ENCODE measurements at places on chromosomes 16 and 17. TPM values are rescaled to one million over a fixed set of nuclear protein-coding genes. Genes with fewer than 3 reads are reported as not detected.

The IL17C gene
- not detected for total RNA-seq

The KCNG4 gene
- not detected for total RNA-seq

The SLC52A1 gene
- total RNA-seq: 0.40 TPM

The FCSK gene
- total RNA-seq: 17.3 TPM

The SPOP gene
- 49.5 TPM for total RNA-seq

DNA sequence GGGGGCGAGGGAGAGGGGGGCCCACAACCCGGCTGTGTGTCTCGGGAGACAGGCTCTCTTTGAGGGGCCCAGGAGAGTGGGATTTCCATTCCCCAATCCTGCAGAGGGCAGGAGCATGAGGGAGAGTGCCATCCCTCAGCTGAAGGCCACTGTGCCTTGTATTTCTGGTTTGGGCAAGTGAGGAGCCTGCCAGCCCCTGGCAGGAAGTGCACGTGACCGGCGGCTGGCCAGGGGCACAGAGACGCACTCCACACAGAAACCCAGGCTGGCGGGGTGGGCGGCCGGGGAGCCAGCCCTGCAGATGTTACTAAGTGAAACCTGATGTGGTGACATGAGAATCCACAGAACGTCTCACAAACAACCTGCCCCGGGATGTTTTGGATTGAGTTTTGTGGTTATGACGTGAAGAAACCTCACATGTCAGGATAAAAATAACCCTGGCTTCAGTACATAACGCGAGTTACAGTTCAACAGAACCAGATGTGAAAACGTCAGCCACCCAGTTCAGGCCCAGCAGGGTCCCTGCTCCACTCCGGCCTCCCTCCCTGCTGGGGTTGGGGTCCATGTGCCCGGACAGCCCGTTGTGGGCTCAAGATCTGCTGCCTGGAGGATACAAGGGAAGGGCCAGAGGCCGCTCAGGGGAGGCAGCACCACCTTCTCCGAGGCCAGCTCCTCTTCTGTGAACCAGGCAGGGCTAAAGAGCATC, 51.7 kb upstream of the MTSS2 start:
- peak; percentile 91 for DNase-seq

- no peak for DNase-seq
Observed at GRCh38 chr16:61654962-61655361, 381.3 kb downstream of the CDH8 start.

DNA sequence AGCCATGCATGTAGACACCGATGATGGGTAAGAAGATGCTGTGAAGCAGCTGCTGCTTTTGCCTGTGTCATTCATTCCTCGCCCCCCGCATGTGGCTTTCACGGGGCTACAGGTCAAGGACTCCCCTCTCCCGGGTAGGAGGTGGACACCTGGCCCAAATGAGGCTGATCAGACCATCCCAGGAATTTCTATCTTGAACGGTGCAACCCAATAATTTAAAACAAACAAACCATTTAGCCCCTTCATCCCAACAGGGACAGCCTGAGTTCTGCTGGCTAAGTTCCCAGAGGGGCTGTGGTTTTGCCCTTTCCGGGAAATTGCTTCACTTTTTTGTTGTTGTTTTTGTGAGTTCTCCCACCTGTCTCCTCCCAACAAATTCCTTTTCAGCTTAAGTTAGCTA, 137.7 kb upstream of the CDH5 start:
- DNase-seq: no peak

- no peak for DNase-seq
Observed at GRCh38 chr16:1713331-1713730, 7.3 kb downstream of the MAPK8IP3 start.

DNA sequence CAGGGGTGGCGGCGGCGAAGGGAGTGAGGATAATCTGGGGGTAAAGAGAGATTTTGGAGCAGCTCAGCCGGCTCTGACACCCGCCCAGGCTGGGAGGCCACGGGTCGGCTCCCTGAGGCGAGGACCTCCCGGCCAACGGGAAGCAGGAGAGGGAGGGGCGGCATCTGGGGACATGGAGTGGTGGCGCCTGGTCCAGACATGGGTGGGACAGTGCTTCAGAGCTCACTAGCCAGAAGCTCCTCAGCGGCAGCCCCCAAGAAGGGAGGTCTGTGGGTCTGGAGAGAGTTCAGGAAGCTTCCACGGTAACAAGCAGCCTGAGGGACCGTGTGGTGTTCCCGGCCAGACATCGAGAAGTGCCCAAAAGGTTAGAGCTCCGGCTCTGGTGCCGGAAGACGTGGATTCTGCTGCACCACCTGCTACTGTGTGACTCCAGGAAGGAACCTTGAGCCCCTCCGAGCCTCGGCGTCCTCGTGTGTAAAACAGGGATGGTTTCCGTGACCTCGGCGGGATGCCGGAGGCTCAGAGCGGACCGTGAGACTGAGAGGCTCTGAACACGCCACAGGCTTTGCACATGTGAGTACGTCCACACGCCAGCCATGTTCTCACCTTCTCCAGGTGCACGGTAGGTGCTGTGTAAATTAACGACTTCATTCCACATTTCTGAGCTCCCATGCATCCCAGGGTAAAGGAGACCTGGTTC, 56.9 kb downstream of the TIMM22 start:
- no peak for DNase-seq

DNA sequence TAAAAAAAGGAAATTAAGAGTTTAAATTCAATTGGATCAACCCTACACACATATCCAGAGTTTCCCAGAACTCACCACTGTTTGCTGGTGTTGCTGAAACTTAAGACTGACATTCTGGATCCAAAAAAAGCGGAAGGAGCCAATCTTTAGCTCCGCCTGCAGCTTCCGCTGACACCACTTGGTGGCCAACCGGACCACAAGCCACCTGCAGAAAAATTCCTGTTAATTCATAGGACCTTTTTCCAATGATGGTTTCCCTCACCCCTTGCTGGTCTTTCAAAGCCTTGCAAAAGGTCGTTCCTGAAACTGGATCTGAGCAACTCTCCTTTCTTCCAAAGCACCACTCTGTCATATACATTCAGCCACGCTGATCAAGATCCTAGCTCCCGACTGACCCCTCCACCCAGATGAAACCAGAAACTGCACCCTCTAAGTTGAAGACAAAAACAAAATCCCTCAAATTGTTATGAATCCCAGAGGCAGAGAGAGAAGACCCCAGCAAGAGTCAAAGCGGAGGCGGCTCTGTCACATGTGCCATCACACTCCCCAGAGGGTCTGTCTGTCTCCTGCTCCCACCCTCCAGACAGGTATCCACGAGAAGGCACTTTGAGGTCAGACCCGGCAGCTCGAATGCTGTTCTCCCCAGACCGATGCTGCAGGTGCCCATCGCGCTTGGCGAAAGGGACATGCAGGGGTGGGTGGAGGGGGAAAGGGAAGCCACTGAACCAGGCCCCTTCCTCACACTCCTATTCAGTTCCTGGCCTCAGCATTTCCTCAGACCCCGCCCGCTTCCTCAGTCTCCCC, 773 bp downstream of the BLTP2 start:
- DNase-seq: peak; percentile 61

DNA sequence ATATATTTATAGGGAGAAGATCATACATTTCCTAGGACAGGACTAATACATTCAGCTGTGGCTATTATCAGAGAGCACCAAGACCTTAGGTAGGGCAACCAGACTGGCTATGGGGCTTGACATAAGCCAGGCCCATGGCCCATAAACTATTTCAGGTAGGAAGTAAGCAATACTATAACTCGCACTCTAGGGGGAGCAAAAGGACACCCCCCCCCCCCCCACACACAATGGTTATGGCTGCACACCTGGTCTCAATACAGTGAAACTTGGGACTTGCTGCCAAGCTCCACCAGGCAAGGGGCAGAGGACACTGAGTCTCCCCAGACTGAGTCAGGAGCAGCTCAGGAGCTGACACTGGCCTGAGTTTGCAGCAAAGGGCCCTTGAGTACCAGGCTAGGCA, 348.9 kb upstream of the ASIC2 start:
- DNase-seq: no peak

DNA sequence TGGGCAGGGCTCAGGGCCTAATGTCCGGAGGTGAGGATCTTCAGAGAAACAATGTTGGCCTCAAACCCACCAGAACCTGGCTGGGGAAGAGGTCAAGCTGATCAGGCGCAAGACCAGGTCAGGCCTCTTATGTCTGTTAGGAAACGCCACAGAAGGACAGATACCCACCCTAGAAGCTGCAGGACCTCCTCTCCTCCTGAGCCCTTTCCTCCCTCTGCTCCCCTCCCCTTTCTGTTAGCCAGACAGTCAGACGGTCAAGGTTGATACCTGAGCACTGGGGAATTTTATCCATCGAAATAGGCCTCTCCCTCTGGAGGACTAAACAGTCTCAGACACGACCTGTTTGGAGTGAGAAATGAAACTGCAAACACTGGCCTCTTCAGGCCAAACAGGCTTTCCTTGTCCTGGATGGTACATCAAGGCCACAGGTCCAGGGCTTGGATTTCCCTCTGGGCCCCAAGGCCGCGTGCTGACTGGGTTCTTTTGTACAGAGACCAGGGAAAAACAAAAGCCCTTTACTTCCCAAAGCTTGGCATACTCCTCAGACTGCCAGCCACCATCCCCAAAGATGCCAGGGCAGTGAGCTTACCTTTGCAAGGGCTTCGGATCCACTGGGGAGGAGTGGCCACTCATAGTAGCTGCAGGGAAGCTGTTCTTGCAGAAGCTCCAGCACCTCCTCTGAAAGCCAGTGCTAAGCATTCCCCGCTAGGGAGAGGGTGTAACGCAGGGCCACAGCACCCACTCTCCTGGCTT, 135.8 kb downstream of the CCDC182 start:
- no peak for DNase-seq

DNA sequence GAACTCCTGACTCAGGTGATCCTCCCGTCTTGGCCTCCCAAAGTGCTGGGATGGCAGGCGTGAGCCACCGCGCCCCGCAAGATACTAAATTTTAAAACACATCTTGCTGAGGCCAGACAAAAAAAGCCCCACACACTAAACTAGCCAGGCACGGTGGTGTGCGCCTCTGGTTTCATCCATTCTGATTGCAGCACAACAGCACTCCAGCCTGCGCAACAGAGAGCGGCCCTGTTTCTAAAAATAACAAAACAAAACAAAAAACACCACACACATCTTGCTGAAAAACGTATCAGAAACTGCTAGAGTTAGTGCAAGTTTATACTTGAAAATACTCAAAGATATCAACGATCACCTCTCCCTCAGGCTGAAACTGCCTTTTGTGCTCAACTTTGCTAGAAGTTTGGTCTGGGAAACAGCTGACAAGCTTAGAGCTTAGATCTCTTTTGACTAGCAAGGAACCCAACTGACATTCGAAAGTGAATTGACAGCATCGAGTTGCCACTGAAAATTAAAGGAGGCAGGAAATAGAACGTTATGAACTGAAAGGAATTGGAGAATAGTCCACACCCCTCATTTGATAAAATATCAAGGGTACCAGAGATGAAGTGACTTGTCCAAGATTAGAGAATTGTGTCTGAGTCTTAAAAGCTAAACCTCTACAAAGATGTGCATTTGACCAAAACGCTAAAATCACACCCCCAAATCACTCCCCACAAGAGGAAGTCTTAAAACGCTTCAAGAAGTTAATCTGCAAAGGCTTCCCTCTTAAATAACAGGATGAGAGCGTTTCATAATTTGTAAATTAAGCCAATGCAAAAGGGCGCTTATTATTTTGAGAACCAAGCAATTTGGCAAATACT, 908 bp downstream of the COG4 start:
- peak; percentile 41 for DNase-seq

- DNase-seq: no peak
Observed at GRCh38 chr16:89043636-89044417, 49.8 kb upstream of the ACSF3 start.

DNA sequence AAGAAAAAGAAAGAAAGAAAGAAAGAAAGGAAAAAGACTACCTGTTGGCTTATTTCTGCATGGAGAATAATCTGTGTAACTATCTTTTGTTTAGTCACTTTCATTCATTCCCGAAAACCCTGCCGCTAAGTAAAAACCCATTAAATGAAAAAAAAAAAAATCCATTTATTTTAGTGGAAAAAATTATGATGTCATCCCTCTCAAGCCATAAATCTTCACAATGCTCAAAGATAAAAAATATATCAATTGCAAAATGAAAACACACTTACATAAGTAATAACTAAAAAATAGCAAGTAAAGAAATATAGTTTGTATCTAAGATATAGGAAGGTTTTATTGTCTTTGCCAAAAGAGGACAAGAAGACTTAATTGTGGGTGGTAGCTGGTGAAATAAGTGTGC, 46.5 kb upstream of the CPPED1 start:
- no peak for DNase-seq

GRCh38 chr17:69654981-69655855, 240.7 kb downstream of the MAP2K6 start:
- DNase-seq: no peak

- DNase-seq: no peak
Observed at GRCh38 chr17:50128441-50129352, 1.3 kb downstream of the SAMD14 start.

DNA sequence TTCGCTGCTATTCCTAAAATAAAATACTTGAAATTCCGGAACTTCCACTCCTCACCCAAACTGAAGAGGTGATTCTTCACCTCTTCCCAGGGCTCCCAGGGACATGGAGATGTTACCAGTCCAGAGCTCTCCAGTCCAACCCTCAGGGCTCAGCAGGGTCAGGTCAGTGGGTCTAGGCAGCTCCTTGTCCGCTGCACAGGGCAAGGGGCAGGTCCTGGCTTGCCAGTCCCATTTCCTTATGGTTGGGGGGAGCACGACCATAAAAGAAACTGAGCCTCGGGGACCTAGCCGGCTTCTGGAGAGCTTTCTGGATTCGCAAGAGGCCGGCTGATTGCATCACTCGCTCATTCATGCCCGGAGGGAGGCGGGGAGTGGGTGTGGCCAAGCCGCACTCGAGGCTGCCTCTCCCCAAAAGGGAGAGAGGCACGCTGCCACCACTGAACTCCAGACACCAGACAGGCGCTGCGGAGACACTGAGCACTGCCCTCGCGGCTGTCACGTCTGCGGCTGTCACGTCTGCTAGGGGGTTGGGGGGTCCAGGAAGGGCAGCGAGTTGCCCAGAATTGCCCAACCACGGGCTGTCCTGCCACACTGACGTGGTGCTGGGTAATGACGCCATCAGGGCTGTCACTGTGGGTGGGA, 15.8 kb downstream of the SLC7A5 start:
- DNase-seq: peak; percentile 94

DNA sequence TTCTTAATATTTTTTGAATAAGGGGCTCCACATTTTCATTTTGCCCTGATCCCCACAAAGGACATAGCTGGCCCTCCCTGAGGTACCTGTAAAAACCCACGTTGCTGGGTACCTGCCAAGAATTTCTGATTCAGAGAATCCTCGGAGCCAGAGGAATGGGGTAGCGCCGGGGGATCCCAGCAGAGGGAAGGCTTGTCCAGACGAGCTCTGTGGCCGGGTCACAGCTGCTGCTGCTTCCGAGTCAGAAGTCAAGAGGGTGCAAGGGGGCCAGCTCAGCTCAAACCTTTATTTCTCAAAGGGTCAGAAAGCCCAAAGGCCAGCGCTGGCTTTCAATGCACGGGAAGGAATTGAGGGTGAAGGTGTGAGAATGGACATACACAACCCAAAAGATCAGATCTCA, 68.9 kb upstream of the SDK2 start:
- DNase-seq: no peak

DNA sequence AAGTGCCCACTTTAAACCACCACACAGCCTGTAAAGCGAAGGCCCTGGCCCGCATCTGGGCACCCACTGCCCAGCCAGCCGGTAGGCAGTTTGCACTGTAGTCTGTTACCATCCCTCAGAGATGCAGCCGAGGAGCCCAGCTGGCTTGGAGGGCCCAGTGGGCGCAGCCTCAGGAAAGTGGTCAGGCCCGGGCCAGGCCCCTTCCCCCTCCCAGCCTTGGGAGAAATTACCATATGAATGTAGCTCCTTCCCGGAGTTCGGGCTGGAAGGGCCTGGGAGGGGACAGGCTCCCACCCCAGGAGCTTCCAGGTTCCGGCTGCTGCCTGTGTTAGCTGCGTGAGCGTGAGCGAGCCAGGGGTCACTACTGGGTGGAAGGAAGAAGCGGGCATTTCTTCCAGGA, 325.4 kb downstream of the SEC14L1 start:
- DNase-seq: no peak
